ENCODE measurements at places on chromosomes 2 and 18.

DNA sequence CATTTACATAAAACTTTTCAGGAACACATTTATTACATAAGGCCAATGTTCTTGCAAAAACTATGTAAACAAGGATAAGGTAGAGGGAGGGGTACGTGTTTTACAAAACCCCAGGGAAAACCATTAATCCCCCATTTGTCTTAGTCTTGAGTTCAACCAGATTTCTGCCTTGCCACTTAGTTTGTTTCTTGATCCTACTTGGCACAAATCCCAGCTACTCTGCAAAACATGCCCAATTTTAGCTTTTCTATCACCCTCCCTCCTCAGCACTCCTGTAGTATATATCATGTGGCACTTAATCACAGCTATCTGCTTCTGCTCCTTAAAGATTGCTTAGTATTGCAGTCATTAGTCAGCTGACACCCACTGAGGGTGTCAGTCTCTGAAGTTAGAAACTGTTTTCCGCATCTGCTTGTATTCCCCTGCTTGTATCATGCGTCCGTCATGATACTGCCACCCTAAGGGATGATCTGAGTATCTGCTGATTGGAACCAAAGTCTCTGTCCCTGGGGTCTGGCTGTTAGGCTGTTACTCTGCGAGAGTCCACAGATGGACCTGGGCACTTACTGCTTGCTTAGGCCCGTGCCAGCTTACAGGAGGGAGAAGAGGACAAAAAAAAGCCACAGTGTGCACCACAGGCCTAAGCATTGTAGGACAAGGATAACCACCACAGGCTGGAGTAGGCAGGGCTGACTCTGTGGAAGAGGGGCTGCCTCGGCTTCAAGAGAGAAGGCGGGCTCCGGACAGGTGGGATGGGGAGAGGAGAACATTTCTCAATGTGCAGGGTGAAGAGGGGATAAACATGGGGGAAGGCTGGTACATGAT is 82.2 kb downstream of the EPAS1 start:
- DNase-seq: no peak

DNA sequence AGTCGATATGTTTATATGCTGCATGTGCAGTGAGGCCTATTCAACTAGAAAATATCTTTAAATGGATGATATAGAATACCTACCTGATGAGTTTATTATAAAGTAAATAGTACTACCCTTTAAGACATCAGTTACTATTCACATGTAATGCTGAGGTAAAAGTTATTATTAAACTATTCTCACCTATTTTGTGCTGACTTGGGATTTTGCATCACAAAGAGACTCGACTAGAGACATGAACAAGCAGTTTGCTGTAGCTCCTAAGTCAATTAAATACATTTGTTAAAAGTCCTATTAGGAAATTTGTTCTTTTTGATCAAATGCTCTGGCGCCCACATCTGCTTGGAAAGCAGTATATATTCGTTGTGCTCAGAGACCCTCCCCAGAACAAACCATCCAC is 164.1 kb downstream of the CCDC85A start:
- no peak for DNase-seq

DNA sequence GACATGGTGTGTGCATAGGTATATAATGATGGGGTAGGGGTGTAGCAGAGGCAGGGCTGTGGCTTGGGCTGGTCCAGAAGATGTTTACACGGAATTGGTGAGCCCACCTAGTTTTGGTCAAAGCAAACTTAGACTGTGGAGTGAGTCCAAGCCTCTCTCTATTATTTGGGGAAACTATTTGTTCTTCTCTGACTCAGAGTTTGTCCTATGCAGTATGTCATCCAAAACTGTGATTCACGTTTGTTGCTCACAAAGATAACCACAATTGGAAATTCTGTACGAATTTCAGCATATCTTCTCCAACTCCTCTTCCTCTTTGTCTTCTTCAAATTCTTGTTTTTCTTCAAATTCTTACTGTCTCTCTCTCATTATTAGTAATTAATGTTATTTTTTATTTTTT is 292.9 kb downstream of the XIRP2 start:
- no peak for DNase-seq

DNA sequence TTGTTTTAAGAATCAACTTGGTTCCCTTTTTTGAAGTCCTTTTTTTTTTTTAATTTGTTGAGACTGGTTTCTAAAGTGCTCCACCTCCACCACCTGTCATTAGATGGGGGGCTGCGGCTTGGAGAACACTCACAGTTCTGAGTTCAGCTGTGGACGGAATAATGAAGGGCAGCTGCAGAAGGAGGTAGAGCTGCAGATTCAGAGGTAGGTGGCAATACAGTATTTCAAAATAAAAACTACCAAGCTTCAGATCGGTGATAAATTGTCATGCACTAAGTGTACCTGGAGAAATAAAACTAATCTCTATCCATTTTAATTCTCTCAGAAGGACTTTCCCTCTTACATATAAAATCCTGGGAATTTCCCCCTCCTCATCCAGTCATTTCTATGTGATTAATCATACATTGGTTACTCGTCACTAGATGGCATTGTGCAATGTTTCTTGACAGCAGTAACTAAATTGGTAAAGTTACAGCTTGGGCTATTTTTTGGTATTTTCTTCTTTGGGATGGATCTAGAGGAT is 81.1 kb upstream of the SLC39A10 start:
- DNase-seq: no peak

DNA sequence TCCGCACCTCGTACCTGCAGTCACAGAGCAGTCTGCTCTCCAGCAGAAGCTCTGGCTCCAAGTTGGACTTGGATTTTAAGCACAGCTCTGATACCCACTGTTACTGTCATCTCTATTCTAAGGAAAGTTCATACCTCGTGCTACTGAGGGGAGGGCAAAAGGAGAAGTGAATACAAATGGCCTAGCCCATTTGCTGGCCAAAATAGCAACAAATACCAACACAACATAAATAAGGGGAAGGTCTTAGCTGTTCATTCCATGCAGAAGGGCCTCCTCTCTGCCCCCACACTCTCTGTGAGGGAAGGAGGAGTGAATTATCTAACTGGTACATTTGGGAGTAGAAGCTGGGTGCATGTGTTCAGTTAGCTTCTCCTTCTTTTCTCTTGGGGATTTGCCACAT is 739.4 kb upstream of the RAB6C start:
- DNase-seq: no peak

DNA sequence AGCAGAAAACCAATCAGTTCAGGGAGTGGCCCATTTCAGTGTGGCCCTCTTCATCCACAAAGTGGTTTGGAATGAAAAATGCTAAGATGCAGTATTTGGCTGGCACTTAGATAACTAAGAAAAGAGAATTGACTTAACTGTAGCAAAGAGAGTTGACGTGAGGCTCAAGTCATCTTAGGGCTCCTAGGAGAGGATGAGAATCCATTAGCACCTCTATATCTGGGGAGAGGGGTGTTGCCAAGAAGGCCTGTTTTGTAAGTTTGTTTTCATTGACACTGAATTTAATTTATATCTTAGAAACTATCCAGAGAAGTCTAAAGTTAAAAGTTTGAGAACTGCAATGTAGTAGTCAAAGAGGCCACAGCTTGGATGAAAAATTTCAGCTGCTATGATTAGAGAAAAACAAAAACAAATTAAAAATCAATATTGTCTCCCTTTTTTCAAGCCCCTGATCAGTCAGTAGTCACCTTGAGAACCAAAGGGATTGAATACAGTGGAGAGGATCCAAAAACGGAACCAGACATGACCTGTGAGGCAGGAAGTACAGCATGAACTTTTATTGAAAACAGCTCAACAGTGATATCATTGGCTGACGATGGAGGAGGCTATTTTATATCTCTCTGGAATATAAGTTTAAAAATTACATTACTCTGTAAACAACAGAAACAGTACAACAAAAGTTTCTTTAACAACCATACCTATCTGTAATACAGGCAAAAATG is 52.7 kb downstream of the PHLPP1 start:
- DNase-seq: no peak

- no peak for DNase-seq
Measured at GRCh38 chr2:64659252-64659651, 5.5 kb upstream of the SERTAD2 start.

DNA sequence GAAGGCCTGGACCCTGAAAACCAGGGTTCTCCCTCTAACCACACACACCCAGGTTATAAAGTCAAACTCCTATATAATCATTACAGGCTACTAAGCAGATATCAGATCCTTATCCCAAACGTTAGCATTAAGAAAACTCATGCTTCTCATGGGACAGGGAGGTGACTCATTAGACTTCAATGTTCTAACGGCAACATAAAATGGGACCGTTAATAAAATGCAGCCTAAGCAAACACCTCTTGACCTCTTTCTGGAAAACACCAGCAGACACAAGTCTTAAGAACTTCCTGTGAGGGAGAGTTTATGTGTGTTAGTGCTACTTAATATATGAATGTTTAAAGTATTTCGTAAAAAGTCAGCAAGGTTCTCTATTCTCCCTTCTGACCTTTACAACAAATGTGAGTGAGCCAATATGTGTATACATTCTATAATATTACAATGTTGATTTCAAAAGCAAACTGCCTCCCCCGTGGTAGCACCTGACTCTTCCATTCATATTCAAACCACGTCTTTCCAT is 31.7 kb downstream of the LPIN2 start:
- no peak for DNase-seq

GRCh38 chr2:170509452-170510193 is 205.5 kb upstream of the SP5 start:
- DNase-seq: no peak

GRCh38 chr2:37589298-37589697 is 82.1 kb downstream of the CDC42EP3 start:
- DNase-seq: no peak

DNA sequence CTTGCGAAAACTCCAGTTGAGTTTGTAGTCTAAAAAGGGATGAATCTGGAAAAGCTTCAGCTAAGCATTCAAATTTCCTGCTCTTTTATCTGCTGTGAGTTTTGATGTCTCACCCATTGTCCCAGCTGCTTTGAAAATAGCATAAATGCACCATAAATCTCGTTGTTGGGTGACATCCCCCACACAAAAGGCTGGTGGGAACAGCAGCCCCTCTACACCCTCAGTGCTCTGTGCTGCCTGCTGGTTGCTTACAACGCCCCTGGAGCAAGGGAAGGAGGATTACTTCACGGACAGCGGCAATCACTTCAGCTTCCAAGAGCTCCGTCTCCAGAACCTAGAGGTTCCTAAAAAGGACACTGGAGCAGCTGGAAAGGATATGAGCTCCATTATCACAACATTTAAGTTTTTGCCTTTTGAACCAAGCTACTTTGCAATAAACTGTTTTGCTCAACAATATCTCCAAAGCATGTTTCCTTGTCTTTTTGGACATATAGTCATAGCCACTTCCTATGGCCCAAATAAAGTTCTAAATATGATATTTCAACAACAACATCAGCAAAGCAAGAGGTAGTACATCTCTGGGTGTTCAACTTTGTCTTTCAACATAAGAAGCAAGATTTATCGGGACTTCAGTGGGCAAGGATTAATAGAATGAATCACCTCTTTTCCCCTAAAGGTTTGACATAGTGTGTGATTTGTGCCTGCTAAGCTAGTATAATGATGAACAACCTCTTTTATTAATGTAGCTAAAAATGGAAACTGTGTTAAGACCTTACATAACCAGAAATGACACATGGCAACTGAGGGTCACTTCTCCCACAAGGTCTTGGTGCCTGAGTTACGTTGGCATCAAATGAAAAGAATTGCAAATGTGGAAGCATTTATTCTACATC is 413.5 kb downstream of the TXNL1 start:
- DNase-seq: no peak

DNA sequence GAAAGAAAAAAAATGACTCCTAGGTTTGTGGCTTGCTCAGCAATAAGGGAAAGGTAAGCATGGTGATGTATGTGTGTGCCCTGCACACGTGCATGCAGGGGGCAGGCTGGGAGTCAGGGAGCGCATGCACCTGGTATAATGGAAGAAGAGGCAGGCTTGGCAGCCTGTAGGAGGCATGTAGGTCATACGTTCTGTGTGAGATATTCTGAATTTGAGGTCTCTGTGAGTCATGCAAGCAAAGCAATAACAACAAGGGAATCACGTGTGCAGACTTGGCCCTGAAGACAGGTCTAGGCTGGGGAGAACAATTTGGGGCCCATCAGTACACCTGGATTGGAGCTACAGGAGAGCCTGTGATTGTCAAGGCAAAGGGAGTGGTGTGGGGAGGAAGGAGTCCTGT is 94.5 kb upstream of the TTC39C start:
- no peak for DNase-seq

GRCh38 chr2:8534729-8535468 is 147.0 kb upstream of the ID2 start:
- DNase-seq: no peak

DNA sequence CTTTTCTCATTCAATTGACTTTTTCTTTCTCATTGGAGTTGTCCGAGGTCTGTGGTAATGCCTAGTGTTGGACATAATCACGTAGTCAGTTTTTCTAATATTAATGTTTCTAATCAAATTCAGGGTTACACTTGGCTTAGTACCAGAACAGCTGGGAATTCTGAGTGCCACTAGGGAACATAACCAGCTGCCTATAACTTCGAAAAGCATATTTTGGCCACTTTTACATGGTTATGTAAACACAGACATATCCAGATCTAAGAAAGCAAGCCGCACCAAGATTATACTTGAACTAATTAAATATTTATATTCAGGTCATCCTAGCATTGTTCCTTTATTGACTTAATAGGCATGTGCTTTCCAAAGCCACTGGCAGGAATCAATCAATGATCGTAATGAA is 91.1 kb upstream of the ARHGAP28 start:
- DNase-seq: no peak

DNA sequence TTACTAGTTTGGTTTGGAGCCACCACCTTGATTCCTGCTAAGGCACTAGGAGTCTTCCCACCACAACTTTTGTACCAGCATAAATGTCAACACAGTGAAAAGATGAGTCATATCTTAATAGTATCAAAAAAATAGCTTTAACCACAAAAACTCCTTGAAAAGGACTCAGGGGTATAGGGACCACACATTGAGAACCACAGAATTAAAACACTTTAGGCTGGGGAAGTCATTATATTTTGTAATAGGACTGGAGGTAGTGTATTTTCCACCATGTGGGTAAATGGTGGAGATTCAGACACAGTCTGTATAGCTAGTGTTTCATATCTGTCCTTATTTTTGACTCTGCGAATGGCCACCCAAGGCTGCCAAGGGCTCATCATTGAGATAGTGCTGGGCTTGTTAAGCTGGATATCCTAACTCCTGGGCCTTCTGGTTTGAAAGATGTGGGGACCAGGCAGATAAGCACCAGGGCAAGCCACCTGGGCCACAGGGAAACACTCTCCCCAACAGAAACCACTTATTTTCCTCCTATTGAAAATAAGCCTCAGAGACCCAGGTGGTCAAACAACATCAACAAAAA is 19.1 kb upstream of the FHL2 start:
- no peak for DNase-seq

DNA sequence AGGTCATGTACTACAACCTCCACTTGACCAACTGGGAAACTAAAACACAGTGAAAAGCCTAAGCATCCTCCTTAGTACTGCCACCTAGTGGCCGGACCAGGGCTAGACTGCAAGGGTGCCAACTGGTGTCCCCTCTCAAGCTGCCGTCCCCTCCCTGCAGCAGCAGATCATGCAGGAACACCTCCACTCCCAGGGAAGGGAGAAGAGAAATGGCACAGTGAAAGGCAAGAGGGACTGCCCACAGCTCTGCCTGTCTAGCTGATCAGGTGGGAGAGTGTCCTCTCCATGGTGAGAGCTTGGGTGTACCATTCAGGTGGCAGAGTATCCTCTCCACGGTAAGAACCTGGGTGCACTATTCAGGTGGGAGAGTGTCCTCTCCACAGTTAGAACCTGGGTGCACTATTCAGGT is 78.1 kb downstream of the AAK1 start:
- DNase-seq: peak; percentile 45
